ENCODE measurements at places on chromosomes 3 and 15.

DNA sequence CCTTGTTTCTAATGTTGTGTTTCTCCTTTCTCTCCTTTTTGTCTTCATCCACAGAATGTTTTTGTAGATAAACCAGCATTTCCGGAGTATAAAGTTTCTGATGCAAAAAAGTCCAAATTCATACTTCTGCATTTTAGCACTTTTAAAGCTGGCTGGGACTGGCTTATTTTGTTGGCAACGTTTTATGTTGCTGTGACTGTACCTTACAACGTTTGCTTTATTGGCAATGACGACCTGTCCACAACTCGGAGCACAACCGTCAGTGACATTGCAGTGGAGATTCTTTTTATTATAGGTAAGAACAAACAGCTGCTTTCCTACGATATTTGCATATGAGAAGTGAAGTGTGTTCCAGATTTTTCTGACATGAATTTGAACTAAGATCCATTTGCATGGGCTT lies 199.4 kb downstream of the KCNH8 start:
- no peak for DNase-seq

DNA sequence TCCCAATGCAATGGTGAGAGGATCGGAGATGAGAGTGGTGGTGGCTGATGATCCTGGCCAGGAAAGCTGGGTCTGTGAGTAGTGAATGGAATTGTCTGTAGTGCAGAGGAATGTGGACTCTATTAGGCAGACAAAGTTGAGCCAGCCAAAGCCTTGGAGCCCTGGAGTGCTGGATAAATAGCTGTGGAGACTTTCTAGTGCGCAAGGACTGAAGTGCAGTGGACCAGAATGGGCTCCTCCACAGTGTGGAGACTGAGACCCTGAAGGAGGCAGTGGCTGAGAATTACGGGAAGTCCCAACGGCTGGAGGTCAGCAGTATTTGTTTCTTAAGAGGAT lies 874 bp downstream of the ZNF662 start:
- no peak for DNase-seq

DNA sequence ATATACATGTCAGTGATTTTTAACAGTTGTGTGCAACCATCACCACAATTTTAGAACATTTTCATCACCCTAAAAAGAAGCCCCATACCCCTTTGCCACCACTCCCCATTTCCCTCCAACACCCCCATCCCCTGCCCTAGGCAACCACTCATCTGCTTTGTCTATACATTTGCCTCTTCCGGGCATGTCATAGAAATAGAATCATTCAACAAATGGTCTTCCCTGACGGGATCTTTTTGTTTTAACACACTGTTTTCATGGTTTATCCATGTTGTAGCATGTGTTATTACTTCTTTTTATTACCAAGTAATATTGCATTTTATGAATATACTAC lies 4.0 kb downstream of the VILL start:
- no peak for DNase-seq

- peak; percentile 91 for DNase-seq
Observed at GRCh38 chr3:194306109-194306686, 44.9 kb downstream of the CPN2 start.

DNA sequence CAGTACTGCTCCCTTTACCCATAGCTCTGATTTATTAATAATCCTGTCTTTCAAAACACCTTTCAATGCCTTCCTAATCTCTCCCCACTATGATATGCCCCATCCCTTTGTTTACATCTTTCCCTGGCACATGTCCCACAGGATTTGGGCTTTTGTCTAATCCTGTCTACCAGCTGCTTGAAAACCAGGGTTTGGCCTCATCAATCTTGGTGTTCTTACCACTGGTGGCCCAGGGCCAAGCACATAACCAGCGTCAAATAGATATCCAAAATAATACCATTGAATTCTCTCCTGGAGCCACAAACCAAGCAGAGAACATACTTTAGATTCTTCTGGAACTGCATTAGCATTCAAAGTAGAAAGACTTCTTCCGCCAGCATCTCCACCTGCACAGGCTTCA lies 104.8 kb upstream of the PPP2R3A start:
- DNase-seq, result no peak

DNA sequence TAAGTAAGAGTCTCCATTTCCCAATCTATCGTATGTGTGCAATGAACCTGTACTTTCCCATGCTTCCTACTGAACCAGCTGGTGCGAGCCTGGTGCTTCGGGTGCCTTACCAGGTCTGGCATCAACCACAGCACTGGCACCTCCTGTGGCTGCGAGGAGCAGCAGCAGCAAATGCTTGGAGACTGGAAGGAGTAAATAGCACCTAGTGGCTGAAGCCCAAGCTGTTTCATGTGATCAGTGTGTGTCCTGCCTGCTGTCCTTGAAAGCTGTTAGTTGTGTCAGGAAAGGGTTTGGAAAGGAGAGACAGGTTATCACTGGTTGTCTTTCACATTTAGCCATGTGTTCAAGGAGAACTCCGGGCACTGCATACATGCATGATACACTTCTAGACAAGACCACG lies 31.8 kb downstream of the PCOLCE2 start:
- no peak for DNase-seq
